T-cell (primary cell): ENCODE measurements at places on chromosomes 5 and 9. TPM values are rescaled to one million over a fixed set of nuclear protein-coding genes. Genes with fewer than 3 reads are reported as not detected.

DNA sequence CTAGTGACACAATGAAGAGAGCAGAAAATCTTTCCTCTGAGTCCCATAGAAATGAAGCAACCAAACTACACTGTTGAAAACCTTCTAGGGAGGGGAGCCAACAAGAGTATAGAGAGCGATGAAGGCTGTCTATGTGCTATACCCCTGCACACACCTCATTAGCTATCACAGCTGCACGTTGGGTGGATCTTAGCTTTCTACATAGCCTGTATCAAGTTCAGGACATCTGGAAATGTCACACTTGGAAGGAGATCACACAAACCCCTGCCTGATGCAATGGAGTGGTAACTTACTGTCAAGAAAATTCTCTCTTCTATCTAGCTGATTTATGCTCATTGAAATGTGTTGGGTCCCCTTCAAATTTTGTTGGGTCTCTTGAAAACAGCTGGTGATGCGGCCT lies 127.0 kb upstream of the NTRK2 start:
- DNase-seq, result no peak

- no peak for DNase-seq
Observed at GRCh38 chr9:27400334-27400880, 103.5 kb upstream of the EQTN start.

DNA sequence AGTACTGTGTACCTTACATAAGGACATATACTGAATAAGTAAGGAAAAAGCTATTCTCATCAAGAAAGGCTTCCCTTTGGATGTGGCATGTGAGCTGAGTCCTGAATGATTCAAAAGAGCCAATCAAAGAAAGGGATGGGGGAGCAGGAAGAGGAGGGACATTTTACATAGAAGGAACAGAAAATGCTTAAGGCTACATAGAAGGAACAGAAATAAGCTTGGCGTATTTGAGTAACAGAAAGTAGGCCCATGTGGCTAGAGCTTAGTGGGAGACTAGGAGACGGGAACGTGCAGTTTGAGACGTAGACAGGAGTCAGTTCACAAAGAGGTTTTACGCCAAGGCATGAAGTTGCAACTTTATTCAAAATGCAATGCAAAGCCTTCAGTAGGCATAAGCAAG lies 126.3 kb downstream of the CEMIP2 start:
- no peak for DNase-seq

FBXL7 gene
- total RNA-seq, result not detected

IFNE gene
- not detected for total RNA-seq
